ENCODE measurements at places on chromosomes 2 and 18.
A peak's percentile ranks its signal among the peaks of the same experiment; 100 is the strongest.

GRCh38 chr18:61127714-61128467 is 205.3 kb upstream of the CDH20 start:
- no peak for DNase-seq

DNA sequence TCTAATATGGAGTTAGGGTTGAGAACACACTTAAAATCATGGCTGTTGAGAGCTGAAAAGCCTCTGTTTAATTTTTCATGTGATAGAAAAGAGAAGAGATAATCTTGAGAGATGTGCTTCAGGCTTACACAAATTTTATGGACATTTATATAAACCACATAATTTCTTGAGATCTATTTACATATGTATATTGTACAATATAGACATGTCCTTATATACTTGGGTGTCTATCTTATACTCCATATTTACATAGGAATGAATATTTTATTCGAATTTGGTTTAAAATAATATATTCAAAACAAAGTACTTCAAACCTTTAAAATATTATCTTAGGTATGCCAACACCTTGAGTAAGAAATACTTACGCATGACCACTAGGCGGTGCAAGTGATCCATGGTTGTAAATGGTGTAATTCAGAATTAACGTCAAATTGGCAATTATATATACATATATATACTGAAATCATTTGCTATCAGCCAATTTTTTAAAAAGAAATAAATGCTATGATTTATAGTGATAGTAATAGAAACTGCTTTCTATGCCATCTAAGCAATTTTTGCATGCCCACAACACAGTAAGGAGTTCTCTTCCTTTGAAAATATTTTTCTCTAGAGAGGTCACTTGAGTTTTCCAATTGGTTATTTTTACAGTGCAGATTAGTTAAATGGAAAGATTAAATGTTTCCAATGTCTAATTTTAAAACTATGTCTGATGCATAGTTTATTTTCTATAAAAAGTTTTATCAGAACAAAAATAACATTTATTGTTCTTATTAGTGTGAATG is 37.6 kb upstream of the SPAG16 start:
- no peak for DNase-seq

GRCh38 chr2:29329899-29330298 is 214.7 kb downstream of the CLIP4 start:
- DNase-seq, result no peak

DNA sequence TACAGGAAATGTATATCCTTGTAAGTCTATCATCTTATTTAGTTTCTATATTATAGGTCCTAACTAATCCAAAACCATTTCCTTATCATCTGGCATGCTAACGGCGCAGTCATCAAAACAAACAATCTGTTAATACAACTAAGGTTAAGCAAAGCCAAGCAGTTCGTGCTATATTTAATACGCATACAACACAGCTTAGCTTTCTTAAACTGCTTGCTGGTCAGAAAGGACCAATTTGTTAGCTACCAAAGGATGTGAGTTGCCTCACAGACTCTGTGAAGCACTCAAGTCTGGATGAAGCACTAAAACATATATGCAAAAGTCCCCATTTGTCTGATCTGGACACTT is 67.0 kb downstream of the ZEB2 start:
- no peak for DNase-seq

DNA sequence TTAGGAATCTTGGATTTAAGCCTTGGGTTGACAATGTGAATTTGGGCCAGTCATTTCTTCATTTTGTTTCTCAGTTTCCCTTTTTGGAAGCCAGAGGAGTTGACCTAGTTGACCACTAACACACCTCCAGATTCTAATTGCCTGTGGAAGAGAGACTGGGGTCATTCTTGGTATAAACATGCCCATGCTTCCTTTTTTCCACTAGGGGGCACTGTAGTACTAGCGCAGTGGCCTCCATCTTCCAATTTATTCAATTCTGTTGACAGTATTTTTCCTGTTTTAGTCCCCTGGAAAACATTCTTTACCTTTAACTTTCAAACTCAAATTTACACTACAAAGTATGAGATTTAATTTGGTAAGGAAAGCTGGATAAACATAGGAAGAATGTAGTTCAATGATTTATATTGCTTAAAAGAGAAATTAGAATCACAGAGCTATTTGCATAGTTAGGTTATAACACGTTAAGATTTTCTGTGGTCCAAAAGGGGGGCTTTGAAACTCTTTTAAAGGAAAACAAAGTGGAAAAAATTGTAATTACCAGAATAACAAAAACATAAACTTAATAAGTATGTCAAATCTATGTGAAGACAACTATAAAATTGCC is 57.5 kb upstream of the AGPS start:
- peak; percentile 51 for DNase-seq

DNA sequence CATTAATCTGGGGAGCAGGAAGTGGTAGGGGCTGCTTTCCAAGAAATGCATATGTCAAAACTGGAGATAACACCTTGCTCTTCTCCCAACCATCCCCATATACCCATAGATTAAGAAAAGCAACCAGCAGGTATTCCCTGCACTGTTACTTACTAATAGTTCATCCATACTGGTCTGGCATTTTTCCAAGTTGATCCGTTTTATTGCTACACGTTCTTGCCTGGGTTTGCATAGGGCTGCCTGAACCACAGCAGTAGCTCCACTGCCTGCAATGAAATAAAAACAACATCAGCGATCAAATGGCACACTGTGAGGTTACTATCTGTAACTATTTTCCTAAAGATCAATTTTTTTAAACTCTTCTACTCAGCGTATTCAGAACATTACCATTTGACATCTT is 65.6 kb downstream of the STK39 start:
- DNase-seq, result no peak

GRCh38 chr2:175817221-175817620 is 184.8 kb downstream of the LNPK start:
- no peak for DNase-seq

DNA sequence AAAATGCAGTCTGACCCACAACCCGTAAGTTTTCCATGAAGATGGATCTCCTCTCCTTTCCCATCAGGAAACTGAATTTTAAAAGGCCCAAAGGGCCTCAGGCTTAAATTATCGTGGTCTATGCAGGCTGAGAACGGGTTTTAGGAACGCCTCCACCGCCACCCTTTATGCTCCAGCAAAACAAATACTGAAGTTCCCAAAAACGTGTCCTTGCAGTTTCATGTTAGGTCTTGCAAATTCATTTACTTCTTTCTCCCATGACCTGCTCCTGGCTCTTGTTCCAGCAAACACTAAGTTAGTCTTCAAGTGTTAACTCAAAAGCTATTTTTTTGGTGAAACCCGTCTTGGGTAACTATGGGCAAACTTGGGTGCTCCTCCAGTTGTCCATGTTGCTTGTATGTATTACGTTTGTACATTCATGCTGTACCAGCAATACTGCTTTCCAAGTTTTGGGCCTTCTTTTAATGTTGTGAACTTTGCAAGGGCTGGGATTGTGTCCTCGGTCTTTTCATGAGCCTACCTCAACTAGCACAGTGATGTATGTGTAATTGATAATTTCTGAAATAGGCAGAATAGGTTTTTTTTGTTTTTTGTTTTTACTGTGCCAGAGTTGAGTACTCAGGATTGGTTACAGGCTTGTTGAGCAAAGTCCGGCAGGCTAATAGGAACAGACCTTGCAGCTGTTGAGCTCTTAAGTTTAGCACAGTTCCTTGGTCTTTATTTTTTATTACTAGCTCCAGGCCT is 1.8 kb upstream of the RNF149 start:
- DNase-seq, result no peak

GRCh38 chr2:84052043-84052442 is 407.0 kb downstream of the SUCLG1 start:
- DNase-seq, result no peak

GRCh38 chr18:72935744-72936143 is 68.0 kb upstream of the NETO1 start:
- DNase-seq, result no peak

GRCh38 chr18:51076503-51076902 is 46.5 kb downstream of the SMAD4 start:
- no peak for DNase-seq

DNA sequence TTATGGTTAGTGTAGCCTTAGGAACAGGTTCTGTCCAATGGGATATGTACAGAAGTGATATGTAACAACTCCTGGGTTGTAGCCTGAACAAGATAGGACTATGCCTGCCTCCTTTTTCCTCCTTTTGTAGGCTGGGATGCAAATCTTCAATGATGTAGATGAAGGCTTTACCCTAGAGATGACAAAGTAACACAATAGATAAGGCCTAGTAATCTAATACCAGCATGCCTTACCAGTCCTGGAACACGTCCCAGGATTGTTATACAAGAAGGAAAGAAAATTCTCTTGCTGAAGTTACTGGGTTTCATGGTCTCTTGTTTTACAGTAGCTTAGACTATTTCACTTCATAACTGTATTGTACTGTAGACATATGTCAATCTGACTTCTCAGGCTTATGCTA is 192.1 kb downstream of the OTX1 start:
- DNase-seq, result no peak

DNA sequence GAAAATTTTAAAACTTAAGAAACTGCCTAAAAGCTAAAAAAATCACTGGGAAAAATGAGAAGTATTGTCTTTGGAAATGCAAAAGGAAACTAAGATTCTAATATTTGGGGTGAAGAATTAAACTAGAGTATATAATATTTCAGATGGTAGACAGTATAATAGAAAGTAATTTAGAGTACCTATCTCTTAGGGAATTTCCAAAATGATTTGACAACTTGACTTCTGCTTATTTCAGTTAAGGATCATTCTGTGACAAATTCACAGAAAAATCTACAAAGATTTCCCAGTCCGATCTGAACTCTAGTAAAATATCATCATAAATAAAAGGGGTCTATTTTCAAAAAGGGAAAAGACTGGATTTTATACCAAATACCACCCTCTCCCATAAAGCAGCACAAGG is 99.6 kb downstream of the ATAD2B start:
- no peak for DNase-seq

DNA sequence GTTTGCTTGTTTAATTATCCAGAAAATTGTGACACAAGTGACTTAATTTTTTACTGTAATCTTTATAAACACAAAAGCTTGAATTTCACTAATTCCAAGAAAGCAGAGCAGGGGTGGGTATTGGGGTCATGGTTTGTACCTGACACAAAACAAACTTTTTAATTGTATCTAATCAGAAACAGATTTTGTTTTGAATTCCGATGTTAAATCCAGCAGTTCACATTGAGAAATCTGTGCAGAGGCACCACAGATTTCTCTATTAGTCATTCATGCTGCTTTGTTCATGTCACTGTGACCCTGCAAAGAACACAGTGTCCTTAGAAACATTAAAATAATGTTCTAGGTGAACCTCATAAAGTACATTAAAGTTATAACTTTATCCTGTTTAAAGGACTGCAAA is 443.4 kb downstream of the NYAP2 start:
- DNase-seq, result no peak

DNA sequence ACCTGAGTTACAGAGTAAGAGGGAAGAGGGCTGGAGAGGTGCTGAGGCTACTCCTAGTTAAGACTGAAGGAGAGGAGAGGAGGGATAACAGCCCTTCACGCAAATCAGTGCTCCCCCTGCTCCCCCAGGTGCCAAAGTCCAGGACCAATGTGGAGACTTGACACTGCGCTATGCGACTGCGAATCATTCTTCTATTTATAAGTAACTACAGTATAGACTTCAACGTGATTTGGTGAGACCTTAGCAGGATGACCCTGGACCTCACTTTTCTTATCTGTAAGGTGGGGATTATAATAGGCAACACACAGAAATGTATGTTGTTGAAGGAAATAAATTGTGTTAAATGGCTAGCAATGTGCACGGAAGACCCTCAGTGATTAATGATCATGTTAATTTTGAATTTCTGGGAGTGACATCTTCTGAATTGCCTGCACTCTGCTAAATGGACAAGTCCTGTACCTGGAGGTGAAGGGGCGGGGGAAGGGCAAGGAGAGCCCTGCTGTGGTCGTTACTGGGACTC is 11.0 kb downstream of the EN1 start:
- DNase-seq, result no peak

DNA sequence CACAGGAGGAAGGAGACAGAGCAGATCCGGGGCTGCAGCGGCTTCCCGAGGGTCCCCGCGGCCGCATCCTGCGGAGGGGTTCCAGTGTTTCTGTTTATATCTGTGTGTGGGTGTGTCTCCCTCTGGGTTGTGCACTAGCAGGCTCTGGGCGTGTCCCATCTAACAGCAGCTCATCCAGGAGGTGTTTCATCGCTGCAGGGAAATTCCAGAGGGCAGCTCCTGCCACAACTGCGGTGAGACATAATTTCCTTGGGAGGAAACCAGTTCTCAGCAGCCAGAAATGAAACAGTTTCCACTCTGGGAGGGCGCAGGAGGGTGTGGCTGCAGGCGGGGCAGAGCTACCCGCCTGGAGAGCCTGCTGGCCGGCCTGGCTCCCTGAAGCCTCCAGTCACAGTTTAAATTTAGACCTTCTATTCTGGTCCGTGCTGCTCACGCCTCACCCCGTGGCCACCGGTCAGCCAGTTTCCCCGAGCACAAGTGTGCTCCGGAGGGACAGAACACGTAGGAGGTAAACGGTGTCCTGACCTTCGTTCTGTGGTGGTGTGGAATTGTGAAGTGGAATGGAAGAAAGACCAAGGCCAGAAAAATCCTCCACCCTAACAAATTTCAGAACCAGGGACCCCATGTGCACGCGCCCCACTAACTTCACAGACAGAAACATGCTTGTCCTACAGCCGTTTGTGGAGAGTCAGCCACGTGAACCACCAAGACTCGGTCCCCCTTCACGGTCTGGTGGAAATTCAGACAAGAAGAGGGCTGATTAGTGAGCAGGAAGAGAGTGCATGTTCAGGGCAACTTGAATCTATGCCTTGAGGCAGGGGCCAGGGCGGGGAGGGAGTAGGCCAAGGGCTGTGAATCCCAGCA is 50.2 kb downstream of the TEX44 start:
- peak; percentile 96 for DNase-seq

- peak; percentile 2 for DNase-seq
These were observed 844.3 kb downstream of the MBD2 start for GRCh38 chr18:53380063-53380639.

- DNase-seq, result no peak
These were observed 138.2 kb downstream of the CABLES1 start for GRCh38 chr18:23273443-23273966.

DNA sequence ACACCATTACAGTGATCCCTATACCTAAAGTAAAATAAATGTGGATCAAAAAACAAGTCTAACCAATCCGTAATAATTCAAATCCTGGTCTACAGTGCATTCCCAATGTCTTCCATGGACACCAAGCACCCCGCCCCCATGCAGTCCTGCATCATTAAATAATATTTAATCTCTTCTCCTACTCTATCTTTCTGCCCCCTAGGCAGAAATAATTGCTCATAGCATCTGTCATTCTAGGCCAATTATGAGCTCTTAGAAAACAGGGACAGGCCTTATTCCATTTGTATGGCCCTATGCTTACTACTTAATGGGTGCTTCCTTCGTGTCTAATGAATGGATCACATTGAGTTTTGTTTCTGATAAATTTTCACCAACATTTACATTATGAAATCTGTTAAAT is 66.4 kb downstream of the PAX3 start:
- DNase-seq, result no peak

Data from urothelium cell line (cell line).